Omental fat pad (tissue), 4 donors: ENCODE measurements at places on chromosomes 7 and 10. TPM values are rescaled to one million over a fixed set of nuclear protein-coding genes. Genes with fewer than 3 reads are reported as not detected.

- DNase-seq: no peak
Measured at GRCh38 chr10:131774681-131775085, 126.1 kb upstream of the PPP2R2D start.

The CTTNBP2 gene
- 15.1 TPM for total RNA-seq

GRCh38 chr10:61176424-61176823 is 232.4 kb upstream of the RHOBTB1 start:
- DNase-seq: no peak

The CYP26C1 gene
- total RNA-seq: 0.16 TPM

- DNase-seq: no peak
Measured at GRCh38 chr10:14425034-14425433, 94.3 kb upstream of the FRMD4A start.

The C10orf53 gene
- not detected for total RNA-seq

DNA sequence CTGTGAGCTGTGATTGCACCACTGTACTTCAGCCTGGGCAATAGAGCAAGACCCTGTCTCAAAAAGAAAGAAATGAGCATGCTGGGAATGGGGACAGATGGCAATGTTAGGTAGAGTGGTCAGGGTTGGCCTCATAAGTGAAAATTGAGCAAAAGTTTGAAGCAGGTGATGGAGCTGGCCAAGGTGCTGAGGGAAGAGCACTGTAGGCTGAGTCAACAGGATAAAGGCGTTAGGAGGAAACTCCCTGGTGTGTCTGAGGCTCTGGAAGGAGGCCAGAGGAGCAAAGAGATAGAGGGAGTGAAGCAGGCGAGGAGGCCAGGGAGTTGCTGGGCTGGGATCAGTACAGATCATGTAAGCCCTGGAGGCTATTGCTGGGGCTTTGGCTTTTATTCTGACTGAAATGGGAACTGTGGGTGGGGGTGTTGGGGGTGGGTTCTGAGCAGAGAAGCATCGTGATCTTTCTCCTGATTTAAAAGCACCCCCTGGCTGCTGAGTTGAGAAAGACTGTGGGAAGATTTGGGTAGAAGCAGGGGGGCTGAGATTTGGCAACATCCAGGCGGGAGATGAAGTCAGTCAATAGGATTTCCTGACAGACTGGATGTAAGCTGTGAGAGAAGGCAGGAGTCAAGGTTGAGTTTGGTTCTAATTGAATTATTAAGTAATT is 52.5 kb upstream of the VKORC1L1 start:
- no peak for DNase-seq

The SCART1 gene
- 2.0 TPM for total RNA-seq

The SLC25A28 gene
- total RNA-seq: 45.4 TPM

DNA sequence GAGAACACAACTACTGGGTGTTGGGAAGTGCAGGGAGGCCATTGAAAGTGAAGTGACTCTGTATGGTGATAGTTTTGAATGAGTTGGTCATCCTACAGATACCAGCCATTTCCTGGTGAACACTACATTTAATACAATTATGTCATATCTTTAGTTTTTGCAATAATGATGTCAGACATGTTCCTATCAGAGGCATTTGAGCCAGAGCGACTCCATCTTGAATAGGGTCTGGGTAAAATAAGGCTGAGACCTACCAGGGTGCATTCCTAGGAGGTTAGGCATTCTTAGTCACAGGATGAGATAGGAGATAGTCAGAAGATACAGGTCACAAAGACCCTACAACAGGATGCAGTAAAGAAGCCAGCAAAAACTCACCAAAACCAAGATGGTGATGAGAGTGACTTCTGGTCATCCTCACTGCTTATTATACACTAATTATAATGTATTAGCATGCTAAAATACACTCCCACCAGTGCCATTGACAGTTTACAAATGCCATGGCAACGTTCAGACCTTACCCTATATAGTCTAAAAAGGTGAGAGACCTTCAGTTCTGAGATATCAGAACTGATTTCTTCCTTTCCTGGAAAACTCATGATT is 28.2 kb downstream of the ADK start:
- no peak for DNase-seq

GRCh38 chr7:133115596-133115995 is 33.7 kb upstream of the CHCHD3 start:
- DNase-seq: no peak

- no peak for DNase-seq
Measured at GRCh38 chr10:67297637-67298181, 371.9 kb downstream of the LRRTM3 start.

DNA sequence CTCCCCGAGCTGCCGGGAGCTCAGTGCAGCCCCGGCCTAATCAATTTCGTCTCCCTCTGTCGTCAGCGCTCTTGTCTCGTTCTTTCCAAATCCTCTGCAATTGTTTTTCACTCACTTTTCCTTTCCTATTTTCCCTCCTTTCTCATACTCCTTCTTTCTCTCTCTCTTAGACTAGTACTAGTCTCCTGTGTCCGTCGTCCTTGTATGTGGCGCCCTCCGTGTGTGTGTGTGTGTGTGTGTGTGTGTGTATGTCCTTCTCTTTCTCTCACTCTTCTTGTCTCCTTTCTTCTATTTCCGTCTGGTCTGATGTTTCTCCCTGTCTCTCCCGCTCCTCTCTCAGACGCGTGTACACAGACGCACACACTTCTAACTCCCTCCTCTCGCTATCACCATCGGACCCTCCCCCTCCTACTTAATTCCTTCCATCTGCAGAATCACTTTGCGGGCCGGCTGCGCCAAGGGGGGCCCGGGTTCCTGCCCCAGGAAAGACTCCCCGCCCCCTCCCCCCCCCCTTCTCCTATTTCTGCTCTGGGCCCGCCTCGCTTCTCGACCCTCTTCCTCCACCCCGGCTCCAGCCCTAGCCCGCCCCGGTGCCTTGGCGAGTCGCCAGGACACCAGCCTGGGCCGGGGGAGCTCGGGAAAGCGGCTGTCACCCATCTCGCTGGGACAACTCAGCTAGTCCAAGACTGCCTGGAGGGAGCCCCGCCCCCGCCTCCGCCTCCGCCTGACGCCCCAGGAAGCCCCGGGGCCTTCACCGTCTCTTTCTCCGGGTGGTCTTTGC is 743 bp upstream of the ZCCHC24 start:
- DNase-seq: no peak

DNA sequence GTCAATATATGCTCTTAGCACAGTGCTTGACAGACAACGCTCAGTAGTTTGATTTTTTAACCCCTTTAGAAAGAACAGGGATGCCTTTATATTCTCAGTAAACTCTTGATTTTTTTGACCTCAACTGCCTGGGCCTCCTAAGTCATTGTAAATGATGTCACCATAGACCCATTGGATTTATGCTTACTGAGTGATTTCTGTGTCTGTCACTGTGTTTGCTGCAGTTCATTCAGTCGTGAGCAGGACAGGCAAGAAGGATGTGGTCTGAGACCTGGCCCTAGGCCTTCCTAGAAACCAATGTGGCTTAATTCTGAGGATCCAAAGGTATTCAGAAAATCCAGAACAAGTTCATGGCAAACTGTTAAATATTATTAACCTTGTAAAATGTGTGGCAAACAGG is 868.1 kb downstream of the XPNPEP1 start:
- DNase-seq: no peak

DNA sequence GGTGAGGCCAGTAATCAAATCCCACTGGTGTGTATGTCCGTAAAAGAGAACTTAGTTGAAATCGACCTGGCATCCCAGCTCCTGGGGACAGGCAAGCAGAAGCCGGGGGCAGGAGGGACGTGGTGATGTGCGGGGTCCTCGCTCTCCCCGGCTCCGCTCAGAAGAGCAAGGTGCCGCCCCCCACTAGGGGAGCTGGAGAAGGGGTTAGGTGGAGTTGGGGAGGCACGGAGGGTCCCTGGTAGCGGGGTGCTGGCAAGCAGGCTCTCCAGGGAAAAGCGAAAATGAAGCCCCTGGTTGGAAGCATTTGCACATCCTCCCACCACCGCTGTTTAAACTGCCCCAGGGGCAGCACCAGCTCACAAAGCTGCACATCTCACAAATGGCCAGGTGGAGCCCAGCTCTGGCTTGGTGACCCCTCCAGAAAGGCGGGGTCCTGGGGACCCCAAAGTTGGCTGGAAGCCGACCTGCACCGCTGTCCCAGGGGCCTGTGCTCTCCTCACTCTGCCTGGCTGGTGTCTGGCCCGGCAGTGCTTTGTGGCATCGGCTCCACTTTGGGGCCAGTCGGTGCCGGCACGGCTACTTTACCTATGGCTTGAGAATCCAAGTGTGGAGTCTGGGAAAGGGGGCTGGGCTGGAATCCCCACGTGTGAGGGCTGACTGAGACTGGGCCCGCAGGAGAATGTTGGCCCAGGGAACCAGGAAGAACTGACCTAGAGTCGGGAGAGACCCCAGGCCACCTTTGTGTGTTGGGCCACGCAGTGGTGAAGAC is 2.9 kb upstream of the CFAP46 start:
- no peak for DNase-seq

The AMPH gene
- total RNA-seq: 41.2 TPM

The SP4 gene
- 3.6 TPM for total RNA-seq

DNA sequence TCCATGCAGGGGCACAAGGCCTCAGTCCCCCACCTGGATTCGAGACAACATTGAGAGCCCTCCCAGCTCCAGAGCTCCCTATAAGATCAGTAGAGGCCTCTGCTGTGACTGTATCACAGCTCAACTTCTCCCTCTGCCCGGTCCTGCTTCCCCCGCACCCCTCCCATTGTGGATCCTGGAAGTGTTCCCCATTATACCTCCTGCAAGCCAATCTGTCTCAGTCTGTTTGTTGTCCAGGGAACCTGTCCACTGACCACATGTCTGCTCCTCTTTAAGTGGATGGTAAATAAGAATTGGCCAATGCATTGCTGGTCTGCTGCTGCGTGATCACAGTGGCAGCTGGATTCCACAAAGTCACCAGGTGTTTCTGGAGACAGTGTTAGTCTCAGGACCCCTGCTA is 259.7 kb upstream of the HABP2 start:
- no peak for DNase-seq

GRCh38 chr10:86413046-86413728 is 46.6 kb upstream of the GRID1 start:
- DNase-seq: no peak

DNA sequence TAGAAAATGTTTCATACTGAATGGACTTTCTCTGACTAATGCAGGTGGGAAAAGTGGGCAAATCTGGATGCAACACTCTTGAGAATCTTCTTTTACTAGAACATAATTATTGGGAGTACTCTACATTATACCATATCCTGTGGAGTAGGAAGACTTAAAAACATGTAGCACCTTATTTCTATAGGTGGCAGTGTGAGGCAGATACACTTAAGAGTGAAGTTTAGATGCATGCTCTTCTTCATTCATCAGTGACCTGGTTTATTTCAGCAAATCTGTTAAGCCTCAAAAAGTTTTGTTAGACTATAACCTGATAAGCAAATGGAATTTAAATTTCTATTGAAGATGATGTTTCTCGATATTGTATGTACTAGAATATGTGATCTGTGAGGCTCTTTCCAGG is 1087.1 kb upstream of the LRRN3 start:
- no peak for DNase-seq

DNA sequence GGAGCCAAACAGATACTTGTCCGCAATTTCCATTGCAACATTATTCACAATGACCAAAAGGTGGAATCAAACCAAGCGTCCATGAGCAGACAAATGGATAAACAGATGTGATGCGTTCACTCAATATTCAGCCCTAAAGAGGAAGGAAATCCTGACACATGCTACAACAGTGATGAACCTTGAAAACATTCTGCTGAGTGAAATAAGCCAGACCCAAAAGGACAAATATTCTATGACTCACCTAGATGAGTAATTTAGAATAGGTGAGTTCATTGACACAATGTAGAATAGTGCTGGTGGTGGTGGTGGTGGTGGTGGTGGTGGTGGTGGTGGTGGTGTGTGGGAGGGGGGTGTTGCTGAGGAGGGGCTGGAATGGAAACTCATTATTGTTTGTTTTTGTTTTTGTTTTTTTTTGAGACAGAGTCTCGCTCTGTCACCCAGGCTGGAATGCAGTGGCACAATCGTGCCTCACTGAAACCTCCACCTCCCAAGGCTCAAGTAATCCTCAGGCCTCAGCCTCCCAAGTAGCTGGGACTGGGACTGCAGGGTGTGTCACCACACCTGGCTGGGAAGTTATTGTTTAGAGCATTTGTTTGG is 28.6 kb downstream of the SMKR1 start:
- DNase-seq: no peak

DNA sequence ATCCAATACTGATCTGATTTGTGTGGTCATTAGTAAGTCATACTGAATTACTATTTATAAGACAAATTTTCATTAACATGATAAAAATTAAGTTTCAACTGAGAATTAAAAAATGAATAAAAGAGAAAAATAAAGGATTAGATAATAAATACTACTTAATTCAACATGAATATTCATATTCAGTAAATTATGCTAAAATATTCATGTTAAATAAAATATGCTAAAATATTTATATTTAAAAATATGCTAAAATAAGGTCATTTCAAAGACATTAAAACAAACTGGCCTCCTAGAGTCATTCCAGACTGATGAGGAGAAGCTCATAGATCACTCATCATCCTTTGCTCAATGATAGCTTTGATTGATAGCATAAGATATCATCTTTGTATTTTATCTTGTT is 16.7 kb upstream of the TMEM106B start:
- no peak for DNase-seq

DNA sequence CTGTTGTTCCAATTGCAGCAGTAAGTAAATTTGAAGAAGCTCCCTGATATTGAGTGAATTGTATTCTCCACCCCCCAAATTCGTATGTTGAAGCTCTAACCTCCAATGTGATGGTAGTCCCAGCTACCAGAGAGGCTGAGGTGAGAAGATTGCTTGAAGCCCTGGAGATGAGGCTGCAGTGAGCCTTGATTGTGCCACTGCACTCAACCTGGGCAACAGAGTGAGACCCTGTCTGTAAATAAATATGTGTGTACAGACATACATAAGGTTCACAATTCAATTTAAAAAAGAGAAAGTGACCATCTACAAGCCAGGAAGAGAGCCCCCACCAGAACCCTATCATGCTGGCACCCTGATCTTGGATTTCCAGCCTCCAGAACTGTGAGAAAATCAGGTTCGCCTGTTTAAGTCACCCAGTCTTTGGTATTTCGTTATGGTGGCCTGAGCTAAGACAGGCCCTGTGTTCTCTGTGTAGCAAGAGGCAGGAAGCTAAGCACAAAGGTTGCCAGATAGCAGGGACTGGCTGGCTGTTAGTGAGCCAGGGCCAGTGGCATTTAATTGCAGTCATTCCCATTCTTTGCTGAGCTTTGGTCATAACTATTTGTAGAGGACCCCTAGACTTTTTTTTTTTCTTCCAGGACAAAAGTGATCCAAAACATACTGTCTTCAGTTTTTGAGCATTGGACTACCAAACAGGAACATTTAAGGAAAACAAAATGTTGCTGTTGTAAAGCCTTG is 45.6 kb downstream of the AUTS2 start:
- DNase-seq: no peak

The SERPINE1 gene
- total RNA-seq: 155 TPM

The LGI1 gene
- 0.19 TPM for total RNA-seq

The HOXA6 gene
- total RNA-seq: 3.8 TPM

DNA sequence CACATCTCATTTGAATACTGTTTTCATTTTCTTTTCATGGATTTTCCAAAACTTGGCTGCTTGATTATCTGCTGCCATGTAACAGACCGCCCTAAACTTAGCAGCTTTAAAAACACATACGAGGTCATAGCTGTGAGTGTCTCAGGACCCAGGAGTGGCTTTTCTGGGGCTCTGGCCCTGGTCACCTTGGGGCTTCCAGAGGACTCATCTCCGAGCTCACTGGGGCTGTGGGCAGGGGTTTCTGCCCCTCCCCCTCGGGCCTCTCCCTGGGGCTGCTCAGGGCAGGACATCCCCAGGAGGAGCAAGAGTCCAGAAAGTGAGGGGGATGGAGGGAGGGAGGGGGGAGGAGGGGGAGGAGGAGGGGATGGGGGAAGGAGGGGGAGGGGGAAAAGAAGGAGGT is 77.0 kb downstream of the NKX6-2 start:
- peak; percentile 10 for DNase-seq

GRCh38 chr7:107165341-107165740 is 3.5 kb upstream of the HBP1 start:
- no peak for DNase-seq

GRCh38 chr10:62728479-62728878 is 76.0 kb upstream of the ADO start:
- DNase-seq: no peak
